ENCODE measurements at places on chromosomes 1 and 21. TPM values are rescaled to one million over a fixed set of nuclear protein-coding genes. Genes with fewer than 3 reads are reported as not detected.

GRCh38 chr1:12616709-12617373, 1.2 kb downstream of the DHRS3 start:
- peak; percentile 38 for DNase-seq

GRCh38 chr1:78003882-78004718, 639 bp upstream of the DNAJB4 start:
- peak; percentile 76 for DNase-seq

DNA sequence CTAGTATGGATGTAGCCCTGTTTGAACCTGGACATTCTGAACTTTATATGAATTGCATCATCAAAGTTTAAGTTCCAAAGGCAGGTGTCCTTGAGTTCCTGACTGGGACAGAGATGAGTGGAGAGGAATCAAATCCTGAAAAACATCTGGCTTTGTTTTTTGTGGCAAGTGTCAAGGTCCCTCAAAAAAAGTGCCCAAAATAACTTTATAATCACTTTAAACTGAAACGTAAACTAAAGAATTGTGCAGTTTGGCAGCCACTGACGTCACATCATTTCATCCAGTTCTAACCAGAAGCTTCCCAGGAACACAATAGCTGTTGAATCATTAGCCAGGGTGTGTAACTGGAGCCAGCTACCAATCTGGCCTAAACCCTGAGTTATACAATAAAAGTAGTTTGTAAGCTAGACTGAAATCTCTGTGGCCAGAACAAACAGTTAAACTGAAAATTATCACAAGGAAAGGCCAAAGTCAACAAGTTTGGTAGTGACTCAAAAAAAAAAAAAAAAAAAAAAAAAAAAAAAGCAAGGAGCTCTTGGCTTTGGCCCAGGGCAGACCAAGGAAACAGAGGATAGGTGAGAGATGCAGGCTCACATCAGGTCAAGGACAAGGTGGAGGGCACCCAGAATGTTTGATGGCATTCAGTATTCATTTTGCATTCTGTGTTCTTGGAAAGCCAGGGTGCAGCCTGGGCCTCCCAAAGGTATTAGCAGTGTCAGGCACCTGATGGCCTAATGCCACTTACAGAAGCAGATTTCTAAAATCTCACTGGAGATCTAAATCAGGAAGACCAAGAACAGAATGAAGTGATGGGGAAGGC, 74.3 kb downstream of the TNFSF18 start:
- peak; percentile 92 for DNase-seq

DNA sequence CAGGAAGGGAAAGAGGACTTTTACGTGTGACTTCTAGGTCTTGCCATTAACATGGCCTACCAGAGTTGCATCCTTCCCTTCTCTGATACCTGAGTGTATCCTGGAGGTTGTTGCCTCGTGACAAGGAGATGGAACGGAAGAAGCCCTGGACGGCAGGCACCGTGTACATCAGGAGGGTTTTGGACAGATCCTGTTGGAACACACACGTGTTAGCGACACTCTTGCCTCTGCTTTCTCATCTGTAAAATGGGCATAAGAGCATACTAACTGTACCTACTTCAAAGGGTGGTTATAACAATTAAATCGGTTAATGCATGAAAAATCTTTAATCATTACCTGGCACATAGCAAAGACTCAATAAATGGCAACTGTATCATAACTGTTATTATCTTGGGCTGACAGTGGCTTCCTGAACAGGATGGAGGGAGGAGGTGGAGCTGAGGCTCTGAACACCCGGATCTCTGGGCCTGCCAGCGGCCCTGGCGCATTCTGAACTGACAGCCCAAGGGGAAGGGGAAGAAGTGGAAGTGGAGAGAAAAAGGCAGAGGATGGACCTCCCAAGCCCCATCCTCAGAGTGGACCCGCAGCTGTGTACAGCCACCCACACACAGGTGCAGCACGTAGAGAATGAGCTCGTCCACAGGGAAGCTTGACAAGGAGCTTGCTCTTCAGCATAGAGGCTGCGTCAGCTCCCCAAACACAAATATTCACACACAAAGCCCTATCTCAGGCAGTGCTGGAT, 30.2 kb upstream of the EXOSC10 start:
- DNase-seq: no peak

DNA sequence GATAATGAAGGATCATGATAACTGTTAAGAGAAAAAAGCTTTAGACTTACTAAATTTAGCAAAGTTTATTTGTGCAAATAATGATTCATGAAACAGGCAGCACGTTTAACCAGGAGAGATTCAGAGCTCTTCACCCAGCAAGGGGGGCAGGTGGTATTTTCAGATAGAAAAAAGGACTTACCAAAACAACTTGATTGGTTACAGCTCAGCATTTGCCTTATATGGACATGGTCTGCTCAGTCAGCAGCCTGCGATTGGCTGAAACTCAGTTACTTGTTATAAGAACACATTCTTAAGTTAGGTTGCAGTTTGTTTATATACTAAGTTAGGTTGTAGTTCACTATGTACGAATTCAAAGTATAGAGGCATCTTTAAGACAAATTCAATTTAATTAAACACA, 165.6 kb downstream of the DUSP10 start:
- DNase-seq: peak; percentile 6

DNA sequence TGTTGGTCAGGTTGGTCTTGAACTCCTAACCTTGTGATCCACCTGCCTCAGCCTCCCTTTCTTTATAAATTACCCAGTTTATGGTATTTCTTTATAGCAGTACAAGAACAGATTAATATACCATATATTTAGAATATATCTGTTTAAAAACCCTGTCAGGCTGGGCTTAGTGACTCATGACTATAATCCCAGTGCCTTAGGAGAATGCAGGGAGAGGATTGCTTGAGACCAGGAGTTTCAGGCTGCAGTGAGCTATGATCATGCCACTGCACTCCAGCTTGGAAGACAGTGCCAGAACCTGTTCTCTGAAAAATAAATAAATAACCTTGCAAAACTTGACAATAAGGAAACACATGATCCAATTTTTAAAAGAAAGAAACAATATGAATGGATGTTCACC, 43.9 kb downstream of the ZNF684 start:
- DNase-seq: peak; percentile 38

Gene SPRR2F
- total RNA-seq: not detected

Gene UFC1
- 111 TPM for total RNA-seq

GRCh38 chr1:42419126-42419821, 36.5 kb downstream of the ZMYND12 start:
- DNase-seq: no peak
